ENCODE measurements at places on chromosomes 1 and 21.
A peak's percentile ranks its signal among the peaks of the same experiment; 100 is the strongest.

DNA sequence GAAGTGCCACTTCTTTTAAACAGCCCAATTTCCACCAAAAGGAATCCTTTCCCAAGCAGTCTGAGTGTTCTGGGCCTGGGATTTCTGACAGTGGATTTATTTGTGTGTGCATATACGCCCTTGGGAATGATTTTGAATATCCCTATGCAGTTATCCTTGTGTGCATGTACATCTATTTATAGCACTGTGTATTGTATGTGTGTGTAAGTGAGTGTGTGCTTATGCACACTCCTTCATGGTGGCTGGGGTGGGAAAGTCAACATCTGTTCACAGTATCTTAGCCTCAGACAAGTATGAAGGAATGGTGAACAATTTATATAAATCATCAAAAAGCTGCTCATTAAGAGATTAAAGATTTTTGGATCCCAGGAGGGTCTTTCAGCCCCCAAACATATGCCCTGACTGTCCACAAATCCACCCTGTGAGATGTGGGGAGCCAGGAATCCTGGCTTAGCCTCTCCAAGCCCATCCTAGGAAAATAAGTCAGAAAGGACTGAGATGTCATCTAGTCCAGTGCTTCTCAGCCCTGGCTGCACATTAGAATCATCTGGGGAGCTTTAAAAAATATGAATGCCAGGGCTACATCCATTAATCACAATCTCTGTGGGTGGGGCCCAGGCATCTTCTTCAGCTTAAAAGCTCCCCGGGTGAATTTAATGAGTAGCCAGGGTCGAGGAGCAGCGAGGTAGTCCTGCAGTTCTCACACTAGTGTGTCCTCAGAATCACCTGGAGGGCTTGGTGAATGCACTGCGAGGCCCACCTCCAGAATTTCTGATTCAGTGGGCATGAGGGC, 101.4 kb downstream of the PLXNA2 start:
- DNase-seq, result no peak

- DNase-seq, result no peak
Measured at GRCh38 chr1:238239343-238239742, 348.6 kb upstream of the ZP4 start.

- no peak for DNase-seq
Measured at GRCh38 chr1:207952617-207953542, 42.0 kb upstream of the CD34 start.

DNA sequence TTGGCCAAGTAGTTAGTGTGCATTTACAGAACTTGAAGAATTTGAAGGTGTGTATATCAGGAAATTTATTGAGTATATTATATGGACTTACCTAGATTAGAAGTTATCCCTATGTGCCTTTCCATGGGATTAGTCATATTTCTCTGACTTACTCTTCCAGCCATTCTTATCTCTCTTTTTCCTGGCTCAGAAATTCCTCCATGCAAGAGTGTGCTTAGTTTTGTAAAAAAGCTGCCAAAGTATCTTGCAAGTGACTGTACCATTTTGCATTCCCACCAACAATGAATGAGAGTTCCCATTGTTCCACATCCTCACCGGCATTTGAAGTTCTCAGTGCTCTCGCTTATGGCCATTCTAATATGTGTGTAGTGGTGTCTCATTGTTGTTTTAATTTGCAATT, 82.2 kb upstream of the GUCA2B start:
- DNase-seq, result no peak

- peak; percentile 50 for DNase-seq
Measured at GRCh38 chr1:172727956-172728603, 69.2 kb downstream of the FASLG start.

- no peak for DNase-seq
Measured at GRCh38 chr1:231512147-231512698, 16.2 kb upstream of the TSNAX start.

GRCh38 chr1:208122612-208123358, 121.4 kb downstream of the PLXNA2 start:
- no peak for DNase-seq

DNA sequence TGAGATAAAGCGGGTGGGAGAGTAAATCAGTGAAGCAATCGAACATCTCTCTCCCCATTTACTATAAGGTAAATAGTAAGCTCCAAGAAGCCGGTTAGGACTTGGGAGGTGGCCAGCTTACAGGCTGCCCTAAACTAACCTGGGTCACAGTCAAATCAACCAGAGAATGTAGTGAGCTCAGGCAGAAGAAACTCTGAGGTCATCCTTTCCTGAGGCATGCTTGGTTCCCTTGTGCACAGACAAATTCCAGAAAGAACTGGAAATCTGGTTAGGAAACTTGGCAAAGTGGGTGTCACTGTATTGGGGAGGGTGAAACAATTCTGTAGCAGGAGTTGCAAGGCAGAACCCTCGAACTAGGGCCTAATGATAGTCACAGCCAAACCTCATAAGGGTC, 72.5 kb downstream of the NTMT2 start:
- no peak for DNase-seq

GRCh38 chr1:62849031-62849430, 65.1 kb downstream of the ATG4C start:
- DNase-seq, result peak; percentile 30

DNA sequence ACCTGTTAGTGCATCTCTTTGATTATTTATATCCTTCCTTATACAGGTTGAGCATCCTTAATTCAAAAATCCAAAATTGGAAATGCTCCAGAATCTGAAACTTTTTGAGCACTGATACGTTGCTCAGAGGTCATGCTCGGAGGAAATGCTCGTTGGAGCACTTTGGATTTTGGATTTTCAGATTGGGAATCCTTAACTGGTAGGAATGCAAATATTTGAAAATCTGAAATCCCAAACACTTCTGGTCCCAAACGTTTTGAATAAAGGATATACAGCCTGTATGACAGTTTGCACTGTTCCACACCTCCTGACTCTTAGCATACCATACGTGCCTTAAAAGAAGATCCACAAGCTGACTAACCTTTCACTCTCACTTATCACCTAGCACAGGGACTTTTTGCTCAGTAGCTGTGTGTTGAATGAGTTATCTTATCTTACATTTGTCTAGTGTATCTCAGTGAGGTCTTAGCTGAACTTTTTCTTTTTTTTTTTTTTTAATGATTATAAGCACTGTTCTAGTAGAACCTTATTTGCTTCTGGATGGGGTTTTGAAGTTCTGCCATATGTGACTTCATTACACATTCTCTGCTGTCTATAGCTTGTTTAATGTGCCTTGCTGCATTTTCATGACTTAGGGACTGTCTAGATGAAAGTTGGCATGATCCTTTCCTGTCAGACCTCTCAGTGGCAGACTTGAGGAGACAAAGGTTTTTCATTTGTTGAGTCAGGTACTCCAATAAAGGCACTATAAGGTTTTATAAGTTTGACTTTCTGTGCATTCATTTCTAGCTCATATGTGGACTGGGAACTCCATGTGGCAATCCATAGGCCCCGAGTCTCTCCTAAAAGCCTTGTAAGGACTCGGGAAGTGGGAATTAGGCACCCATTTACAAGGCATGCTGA, 21.6 kb downstream of the PTGFRN start:
- no peak for DNase-seq
